ENCODE measurements at places on chromosomes 1 and 21.

DNA sequence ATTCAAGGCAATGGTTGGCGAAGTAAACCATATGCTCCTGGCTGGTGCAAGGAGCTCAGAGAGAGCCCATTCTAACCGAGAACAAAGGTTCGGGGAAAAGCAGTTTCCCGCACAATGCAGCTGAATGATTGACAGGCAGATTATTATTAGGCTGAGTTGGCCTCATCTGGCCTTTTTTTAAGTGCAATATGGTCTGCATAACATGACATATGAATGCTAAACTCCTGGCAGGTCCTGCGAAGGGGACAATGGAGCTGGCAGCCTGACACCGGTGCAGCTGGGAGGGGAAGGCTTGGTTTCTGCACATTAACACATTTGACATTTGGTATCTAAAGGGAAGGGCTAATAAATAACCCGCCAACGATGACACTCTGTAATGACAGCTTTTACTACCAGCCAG is 92.0 kb downstream of the MIS18A start:
- DNase-seq: no peak

DNA sequence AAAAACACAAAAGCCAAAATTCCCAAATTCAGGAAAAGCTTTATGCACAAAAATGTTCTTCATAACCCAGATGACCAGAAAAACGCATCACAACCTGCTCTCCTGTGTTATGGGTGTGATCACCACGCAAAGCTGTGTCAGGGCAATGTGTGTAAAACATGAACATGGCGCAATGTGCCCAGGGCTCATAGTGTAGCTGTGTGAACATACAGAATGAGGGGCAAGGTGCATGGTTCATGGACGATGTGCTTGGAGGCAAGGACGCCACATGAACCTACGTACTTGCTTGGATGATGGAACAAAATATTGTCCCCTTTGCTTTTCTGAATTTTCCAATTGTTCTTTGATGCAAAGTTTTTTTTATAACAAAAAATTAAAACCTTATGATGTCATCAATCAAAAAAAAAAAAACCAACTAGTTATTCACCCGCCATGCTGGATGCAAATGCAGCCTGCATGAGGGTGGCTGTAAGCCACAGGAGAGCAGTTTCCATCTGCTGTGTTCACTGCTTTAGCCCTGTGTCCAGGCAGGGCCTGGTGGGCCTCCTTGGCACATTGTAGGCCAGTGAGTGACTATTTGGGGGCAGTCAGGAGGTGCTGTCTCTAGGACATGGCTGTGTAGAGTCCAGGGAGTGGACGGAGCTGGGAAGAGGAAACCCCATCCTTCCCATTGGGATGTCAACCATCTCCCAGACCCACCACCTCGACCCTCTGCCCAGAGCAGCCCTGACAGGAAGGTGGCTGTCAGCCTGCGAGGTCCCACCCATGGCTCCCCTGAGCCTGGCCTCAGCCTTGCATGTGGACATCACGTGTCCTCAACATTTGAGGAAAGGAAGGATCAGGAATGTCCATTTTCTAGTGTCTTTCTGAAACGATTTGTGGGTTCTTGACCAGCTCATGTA is 13.6 kb downstream of the KRTAP10-1 start:
- DNase-seq: no peak

- no peak for DNase-seq
Observed at GRCh38 chr21:41755258-41755933, 11.5 kb downstream of the RIPK4 start.

- no peak for DNase-seq
Observed at GRCh38 chr21:17976139-17976538, 157.0 kb upstream of the C21orf91 start.

DNA sequence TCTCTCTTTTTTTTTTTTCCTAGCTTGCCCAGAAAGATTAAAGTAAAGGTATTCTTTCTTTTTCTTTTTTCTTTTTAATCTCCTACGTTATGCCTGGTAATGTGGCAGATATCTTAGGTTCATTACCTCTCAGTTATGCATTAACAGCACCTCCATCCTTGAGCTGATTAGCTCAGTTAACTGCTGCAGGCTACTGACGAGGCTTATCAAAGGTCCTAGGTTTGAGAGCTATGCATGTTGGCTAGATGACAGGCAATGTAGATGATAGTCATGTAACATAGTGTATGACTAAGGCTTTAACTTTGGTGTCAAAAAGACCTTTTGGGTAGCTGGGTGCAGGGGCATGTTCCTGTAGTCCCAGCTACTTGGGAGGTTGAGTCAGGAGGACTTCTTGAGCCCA is 53.7 kb upstream of the CACYBP start:
- DNase-seq: no peak

DNA sequence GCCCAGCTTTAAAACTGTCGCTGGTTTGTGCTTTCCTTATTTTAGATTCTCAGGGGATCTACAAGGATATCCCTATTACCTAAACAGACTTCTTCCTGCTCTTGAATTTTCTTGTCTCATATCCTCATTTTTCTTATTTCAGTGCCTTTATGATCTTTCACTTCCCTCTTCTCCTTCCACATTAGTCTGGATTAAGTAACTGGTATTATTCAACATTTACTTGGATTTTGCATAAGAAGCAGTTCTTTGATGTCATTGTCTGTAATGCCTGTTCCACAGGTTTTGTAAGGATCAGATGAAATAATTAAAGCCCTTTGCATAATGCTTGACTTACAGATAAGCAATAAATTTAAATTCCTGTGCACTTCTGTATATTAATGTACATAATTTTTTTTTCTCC is 26.5 kb downstream of the CXADR start:
- no peak for DNase-seq

DNA sequence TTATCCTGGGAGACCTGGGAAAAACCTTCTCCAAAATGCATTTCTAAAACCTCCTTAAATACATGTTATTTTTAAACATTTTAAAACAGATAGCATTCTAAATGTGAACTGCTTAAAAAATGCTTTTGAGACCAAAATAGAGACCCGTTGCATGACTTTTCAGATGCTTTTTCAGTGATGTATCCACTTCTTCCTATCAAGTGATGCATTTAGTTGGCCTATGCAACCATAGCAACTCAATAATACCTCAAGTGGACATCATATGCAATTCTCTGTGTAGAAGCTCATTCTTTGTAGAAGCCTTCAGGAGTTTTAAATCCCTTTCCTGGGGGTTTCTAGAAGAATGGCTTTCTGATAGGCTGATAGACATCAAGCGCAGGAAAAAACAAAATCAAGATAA is 94.5 kb upstream of the RAVER2 start:
- no peak for DNase-seq

DNA sequence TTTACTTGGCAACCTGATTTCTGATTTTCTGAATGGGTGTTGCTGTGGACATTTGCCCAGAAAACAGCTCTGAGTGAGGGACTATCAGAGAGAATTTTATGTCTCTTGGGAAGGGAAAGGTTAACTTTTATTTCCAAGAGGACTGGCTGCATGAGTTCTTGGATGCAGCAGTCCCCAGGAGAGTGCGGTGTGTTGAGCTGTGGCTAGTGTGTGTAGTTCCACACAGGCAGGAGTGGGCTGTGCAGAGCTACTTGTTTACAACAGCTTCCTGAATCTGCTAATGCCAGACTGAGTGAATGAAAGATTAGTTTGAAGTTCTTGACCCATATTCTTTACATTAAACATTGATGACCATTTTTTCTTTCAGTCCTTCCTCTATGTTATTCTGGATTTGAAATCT is 41.0 kb upstream of the APOBEC4 start:
- DNase-seq: no peak

Measured in stimulated activated CD8-positive, alpha-beta memory T cell treated with anti-CD3 and anti-CD28 coated beads, Interleukin-7, amount 100 ng/mL, for 4 hours (primary cell).